A549 (cell line): ENCODE measurements at places on chromosomes 2 and 18. TPM values are rescaled to one million over a fixed set of nuclear protein-coding genes. Genes with fewer than 3 reads are reported as not detected.

DNA sequence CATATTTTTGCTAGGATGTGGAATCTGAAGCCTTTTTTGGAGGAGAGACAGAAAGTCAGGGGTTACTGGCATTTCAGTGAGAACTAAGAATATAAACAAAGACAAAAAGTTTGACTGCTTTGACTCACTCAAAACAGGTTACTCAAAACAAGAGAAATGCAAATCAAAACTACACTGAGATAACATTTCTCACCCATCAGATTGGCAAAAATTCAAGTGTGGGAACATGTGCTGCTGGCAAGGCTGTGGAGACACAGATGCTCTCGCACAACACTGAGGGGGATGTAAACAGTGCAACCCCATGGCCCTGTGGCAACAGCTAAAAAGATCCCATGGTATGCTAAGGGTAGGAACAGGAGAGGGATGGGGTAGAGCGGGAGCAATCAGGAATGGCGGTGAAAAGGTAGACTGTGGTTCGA is 86.6 kb downstream of the DTNB start:
- DNase-seq = no peak

GRCh38 chr2:24214880-24215279 is 40.0 kb downstream of the FAM228A start:
- DNase-seq = no peak

Gene COBLL1
- 2.4 to 2.6 TPM (median 2.6 TPM) in 3 replicates for polyA plus RNA-seq

Gene TOGARAM2
- polyA plus RNA-seq = 0.25 to 0.35 TPM (median 0.30 TPM) in 3 replicates

DNA sequence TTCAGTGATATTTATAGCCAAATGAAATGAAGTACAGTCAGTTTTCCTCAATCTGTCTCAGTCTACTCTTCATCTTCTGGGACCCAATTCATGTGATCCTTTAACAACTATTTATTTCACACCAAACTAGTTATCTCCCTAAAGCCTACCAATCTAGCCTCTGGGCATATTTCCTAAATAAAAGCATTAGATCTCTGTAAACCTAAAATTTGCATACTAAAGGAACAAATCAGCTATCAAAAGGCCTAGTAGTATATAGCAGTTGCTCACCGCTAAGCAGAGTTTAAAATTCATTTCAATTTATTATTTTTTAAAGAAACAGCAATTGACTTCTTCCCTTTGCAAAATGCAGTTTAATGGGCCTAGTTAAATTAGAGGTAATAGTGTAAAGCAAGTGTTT is 280.2 kb downstream of the ZEB2 start:
- DNase-seq = no peak

Gene RNPEPL1
- 23.7 to 26.4 TPM (median 26.3 TPM) in 3 replicates for polyA plus RNA-seq

- DNase-seq = no peak
These were observed 239.9 kb downstream of the DSEL start for GRCh38 chr18:67276638-67277037.

Gene UCN
- polyA plus RNA-seq = 0.76 to 1.3 TPM (median 1.0 TPM) in 3 replicates

- DNase-seq = no peak
These were observed 143.1 kb upstream of the ZNF236 start for GRCh38 chr18:76679259-76679658.

DNA sequence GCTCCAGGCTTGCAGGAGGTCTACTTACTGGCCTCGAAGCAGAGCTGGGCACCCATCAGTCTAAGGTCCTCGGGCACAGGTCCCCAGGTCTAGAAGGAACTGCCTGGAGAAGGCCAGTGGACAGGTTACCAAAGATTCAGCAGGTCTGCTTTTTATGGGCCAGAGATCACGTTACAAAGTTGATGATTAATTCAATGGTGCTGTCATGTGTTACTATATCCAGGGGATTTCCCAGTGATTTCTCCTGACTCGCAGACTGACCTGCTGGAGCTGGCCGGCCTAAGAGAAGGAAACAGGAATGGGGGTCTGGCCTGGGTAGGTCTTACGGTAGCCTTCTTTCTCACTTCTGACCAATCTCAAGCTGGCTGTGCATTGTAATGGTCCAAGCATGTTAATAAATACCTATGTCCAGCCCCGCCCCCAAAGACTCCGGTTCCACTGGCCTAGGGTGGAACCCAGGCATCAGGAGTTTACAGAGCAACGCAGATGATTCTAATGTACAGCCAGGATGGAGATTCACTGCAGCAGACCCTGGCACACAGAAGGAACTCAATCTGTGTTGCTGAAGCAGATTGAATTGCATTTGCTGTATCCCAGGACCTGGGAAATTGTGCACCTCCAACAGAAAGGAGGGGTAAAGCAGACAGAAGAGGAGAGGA is at the start of gene NEURL3:
Gene NEURL3, minus strand, starts transcription at position 127 of the 659 bp plus-strand sequence. Its CDS starts 71 bp downstream, at position 56.
- DNase-seq = peak; percentile 72

GRCh38 chr18:36415625-36416024 is 118.1 kb downstream of the FHOD3 start:
- DNase-seq = no peak

Gene CRACDL
- 0.36 to 0.51 TPM (median 0.45 TPM) in 3 replicates for polyA plus RNA-seq

GRCh38 chr2:69375494-69376353 is 11.3 kb downstream of the GFPT1 start:
- no peak for DNase-seq

DNA sequence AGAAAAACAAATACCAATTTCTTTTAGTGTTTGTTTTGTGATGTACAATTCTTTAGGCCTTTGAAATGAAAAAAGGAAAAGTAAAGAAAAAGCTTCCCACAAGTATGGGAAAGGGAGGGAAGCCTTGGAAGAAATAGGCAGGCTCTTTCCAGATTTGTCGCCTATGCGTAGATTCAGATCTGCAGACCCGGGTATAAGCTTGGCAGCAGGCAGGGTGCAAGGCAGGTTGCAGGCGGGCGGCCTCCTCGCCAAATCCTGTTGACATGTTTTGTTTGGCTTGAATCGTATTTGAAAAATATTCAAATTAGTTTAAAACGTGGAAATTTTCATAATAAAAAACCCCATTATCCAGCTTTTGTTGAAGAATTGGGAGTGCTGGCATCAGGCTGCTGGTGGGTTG is 104.3 kb downstream of the ACOXL start:
- DNase-seq = no peak

DNA sequence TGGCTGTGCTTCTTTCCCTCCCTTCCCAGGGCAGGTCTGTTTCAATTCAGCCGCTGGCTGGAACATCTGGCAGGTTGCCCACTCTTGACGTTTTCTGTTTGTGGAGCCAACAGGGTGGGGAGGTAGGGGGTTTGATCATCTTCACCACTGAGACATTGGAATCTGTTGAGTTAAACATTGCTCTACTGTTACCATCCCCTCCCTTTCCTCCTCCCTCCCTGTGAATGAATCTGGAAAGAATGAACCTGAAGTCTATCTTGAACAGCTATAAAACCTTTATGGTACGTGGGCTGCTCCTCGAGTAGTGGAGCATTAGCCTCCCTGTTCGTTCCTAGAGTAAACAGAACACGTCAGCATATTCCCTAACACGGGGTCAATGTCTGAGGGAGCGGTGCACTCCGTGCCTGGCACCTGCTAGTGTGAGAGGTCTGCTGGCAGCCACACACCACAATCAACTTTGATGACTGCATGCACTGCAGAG is 249.9 kb upstream of the RBBP8 start:
- peak; percentile 96 for DNase-seq

DNA sequence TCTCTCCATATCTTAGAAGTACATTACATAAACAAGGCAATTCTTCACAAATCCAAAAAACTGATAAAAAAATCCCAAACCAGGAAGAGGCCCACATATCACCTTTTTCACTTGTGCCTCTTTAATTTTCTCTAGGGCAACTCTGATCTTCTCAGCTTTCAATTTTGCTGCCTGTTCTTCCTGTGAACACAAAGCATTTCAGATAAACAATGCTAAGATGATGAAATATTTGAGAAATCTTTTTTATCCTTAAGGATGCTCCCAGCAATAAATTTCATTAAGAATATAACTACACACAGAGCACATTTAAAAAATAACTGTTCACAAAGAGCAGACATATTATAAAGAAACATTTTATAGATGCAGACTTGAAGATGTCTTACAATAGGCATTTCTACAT is 73.4 kb downstream of the RAPH1 start:
- no peak for DNase-seq

GRCh38 chr2:71571945-71572344 is 118.6 kb downstream of the DYSF start:
- DNase-seq = no peak

Gene KYNU
- 242 to 304 TPM (median 302 TPM) in 3 replicates for polyA plus RNA-seq

DNA sequence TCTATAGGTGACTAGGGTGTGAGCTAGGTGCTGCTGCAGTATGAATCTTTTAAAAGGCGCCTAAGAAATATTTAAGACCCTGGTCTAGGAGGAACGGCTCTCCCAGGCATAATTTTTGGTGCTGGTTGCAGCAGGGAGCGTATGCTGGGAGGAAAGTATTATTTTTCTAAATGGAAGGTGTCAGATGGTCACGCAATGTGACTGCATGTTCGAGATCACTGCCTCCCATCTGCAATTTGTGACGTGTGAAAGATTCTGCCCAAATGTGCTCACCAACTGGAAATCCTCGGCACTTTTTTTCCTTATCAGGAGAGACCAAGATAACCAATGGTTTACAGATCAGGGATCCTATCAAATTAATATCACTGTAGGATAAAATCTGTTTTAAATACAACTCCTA is 95.6 kb upstream of the KLHL14 start:
- no peak for DNase-seq

GRCh38 chr2:173354073-173354581 is 545 bp upstream of the CDCA7 start:
- no peak for DNase-seq

Gene FBXO15
- polyA plus RNA-seq = 0.83 to 1.4 TPM (median 1.3 TPM) in 3 replicates

Gene HOXD12
- not detected in 3 replicates for polyA plus RNA-seq

GRCh38 chr18:78242254-78242643 is 737.4 kb upstream of the SALL3 start:
- DNase-seq = no peak

GRCh38 chr18:44411262-44411905 is 269.3 kb upstream of the SETBP1 start:
- DNase-seq = no peak

GRCh38 chr2:165293440-165294420 is 54.5 kb downstream of the SCN2A start:
- DNase-seq = peak; percentile 85

Gene GRHL1
- polyA plus RNA-seq = 0.59 to 0.84 TPM (median 0.68 TPM) in 3 replicates
